Vagina (tissue), 2 donors: ENCODE measurements at places on chromosomes 2 and 18.

- DNase-seq = no peak
- H3K4me3 ChIP-seq = no peak overlapping the region
- no peaks in the 10 kb centered on the region for H3K36me3 ChIP-seq
- H3K27ac ChIP-seq = no peak overlapping the region
Observed at GRCh38 chr18:50074404-50074803, 120.5 kb downstream of the MYO5B start.

DNA sequence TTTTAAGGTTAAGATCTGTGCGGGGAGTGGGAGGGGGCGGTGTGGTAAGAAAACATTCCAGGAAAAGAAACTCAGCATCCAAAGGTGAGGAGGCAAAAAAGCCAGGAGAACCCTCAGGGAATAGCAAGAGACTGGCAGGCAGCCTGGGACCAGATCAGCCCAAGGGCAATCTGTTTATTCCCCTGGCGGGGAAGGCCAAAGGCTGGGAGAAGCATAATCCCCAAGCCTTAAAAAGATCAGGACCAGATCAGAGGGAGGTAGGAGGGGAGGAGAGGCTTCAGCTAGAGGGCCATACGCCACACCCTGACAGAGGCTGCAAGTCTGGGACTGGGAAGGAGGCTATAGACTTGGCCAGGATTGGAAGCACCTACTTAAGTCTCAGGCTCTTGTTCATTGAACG lies 163.0 kb upstream of the PXDN start:
- no peak overlapping the region for H3K27ac ChIP-seq
- no peak overlapping the region for H3K4me3 ChIP-seq
- H3K36me3 ChIP-seq = no peaks in the 10 kb centered on the region
- H3K4me1 ChIP-seq = no peaks in the 10 kb centered on the region
- peak; percentile 49 for DNase-seq

DNA sequence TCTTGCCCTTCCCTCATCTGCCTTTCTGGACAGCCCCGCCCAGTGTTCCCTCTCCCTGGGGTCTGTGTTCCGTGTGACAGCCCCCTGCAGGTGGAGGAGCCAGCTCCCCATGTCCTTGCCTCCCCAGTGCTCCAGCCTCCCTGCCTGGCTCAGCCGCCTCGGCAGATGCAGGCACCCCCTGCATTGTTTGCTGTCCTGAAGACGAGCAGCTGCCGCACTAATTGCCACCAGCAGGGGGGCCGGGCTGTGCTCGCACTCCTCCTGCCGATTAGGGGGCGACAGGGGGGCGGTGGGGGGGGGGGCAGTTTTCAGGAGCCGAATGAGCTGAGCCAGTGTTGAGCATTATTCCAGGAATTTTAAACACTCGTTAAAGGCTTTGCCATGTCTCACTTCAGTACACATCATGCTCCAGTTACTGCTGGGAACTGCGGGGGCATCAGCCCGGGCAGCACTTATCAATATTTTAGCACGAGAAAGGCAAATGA lies 23.3 kb downstream of the SIX3 start:
- H3K4me1 ChIP-seq = peaks cover 13% of the 10 kb centered on the region
- H3K4me3 ChIP-seq = no peak overlapping the region
- no peaks in the 10 kb centered on the region for H3K27me3 ChIP-seq
- DNase-seq = no peak
- no peaks in the 10 kb centered on the region for H3K36me3 ChIP-seq

- H3K27ac ChIP-seq = no peak overlapping the region
- DNase-seq = no peak
- H3K4me1 ChIP-seq = peaks cover 38% of the 10 kb centered on the region
- H3K27me3 ChIP-seq = no peaks in the 10 kb centered on the region
Observed at GRCh38 chr2:69181806-69182427, 168.9 kb downstream of the ANTXR1 start.

DNA sequence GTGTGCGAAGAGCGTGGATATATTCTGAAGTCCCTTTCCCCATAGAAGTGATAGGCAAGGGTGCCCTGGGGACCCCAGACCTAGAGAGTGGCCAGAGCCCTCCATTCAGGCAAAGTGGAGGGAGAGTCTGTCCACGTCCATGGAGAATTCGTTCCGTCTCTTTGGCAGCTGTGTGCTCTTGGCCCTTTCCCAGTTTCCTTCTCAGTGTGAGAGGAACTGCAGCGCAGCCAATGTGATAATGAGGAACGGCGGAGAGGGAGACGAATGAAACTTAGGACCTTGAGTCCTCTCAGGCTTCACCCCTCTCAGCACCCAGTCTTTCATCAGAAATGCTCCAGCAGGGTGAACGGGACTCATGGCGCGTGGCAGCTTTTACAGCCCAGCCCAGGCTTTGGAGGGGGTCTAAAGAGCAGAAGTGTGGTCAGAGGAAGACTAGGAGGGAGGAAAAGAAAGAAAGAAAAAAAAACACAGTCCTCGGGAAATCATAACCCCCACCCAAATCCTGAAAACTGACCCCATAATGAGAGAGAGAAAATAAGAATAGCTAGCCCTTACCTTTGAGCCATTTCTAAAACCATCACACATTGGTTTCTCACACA lies 95.0 kb upstream of the RIOK3 start:
- no peaks in the 10 kb centered on the region for H3K36me3 ChIP-seq
- H3K4me1 ChIP-seq = peaks cover 30% of the 10 kb centered on the region
- no peaks in the 10 kb centered on the region for H3K27me3 ChIP-seq
- no peak for DNase-seq
- peak overlapping the region; percentile 77 for H3K27ac ChIP-seq
